CD4-positive, alpha-beta T cell treated with Interleukin-10 for 1 hour (primary cell): ENCODE measurements at places on chromosomes 6 and 20.

DNA sequence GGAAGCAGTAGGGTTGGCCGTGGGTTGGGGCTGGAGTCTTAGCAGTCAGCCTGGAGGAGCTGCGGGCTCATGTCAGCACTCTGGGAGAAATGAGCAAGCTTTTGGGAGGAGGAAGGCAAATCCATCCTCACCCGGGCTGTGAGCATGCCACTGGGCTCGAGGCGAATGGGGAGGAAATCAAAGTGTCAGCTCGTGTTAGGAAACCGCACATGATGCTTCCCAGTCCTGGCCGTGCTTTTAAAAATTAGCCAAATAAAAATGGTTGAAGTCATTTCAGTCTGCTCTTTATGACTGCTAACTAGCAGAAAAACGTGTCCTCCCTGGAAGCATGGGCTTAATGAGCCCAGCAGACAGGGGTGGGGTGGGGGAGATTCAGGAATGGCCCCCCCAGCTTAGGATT, 98.1 kb downstream of the NFATC2 start:
- no peak for DNase-seq

DNA sequence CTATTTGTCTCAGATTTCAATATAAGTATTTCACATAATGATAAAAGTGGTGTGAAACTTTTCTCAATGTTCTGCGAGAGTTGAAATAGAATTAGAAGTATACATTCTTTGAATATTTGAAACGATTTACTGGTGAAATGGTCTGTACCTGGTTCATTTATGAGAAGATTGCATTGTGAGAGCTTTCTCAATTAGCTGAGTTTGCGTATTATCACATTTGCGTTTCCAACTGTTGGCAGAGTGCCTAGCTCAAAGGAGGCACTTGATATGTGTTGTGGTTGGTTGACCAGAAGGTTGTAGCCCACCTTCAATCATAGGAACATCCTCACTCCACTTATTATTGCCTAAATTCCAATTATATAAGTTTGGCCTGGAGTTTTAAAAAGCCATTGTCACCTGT, 58.8 kb upstream of the EXOC2 start:
- DNase-seq: no peak

DNA sequence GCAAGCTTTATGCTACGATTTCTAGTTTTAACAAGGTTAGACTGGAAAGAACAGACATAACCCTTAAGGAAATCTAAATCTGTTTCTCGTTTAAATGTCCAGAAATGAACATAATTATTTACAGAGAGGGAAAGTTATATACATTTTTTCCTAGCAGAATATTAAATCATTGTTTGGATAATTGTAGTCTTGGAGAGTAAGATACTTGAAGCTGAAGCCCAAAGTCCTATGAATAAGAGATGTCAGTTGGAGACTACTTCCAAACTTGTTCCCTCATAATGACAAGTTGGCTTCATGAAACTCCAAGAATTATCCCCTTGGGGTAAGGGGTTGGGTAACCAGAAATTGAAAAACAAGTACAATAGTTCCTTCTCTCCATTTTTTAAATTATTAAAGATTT, 911.1 kb upstream of the MAN1A1 start:
- DNase-seq: no peak

DNA sequence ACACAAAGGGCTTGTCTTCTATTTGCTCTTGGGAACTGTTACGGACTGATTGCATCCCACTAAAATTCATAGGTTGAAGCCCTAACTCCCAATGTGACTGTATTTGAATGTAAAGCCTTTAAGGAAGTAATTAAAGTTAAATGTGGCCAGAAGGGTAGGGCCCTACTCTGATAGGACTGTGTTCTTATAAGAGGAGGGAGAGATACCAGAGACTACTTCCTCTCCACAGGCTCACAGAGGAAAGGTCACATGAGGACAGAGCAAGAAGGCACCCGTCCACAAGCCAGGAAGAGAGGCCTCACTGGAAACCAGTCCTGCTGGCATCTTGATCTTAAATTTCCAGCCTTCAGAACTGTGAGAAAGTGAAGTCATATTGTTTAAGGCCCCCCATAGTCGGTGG, 211.9 kb downstream of the CDH26 start:
- DNase-seq: no peak

- no peak for DNase-seq
These were observed 375.2 kb upstream of the MARCKS start for GRCh38 chr6:113481910-113482309.

- DNase-seq: no peak
These were observed 217.9 kb downstream of the PLCB4 start for GRCh38 chr20:9286501-9287461.

DNA sequence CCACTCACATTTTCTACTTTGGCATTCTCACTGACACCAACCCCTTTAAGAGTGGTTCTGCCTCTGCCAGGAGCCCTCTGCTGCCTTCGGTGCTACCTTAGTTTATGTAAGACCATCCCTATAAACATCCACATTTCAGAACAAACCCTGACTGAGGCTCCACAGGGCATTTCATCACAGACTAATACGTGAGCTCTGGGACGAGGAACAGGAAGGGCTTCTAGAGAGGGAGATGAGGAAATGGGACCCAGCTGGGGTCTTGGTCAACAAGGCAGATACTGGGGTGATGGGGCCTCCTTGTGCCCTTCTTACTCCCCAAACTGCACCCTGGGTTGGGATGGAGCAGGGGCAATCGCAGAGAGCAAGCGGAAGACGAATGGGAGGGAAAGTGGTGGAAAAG, 86.5 kb upstream of the FYN start:
- DNase-seq: no peak

GRCh38 chr6:9523462-9523861, 891.4 kb downstream of the TFAP2A start:
- no peak for DNase-seq

- peak; percentile 80 for DNase-seq
These were observed 61.5 kb upstream of the FNDC1 start for GRCh38 chr6:159107451-159108260.

- DNase-seq: peak; percentile 57
These were observed 75.4 kb upstream of the TMEM244 start for GRCh38 chr6:129936329-129937165.

DNA sequence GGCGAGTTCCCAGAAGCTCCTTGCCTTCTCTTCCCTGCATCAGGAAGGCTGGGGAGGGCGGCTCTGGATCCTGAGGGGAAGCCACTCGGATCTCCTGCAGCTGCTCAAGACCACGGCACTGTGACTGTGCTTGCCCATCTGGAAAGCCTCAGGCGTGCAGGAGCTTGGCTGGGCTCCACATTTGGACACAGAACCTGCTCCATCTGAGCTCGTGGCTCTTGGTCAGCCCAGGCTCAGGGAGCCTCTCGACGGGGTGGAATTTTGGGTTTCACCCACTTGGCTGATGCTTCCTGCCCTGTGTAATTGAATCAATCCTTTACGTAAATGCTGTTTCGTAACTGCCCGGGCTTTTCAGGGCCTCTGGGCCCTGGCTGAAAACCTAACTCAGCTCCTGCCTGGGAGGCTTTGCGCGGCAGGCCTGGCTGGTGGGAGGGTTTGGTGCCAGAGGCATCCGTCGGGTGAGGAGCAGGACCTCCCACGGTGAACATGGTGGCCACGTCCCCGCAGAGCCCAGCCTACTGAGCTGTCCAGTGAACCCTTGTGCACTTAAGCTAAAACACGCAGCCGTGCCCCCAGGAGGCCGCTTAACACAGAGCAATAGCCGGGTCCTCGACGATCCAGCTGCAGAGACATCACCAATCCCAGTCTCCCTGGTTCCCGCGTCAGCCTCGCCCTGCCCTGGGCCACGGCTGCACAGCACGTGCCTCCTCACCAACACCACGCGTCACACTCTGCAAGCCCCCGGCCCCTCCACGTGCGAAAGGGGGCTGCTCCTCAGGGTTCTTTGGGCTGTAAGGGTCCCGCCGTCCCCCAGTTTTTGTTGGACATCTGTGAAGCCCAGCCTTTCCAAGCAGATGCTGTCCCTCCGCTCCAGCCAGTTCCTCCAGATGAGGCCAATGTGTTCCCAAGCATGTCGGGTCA, 241.0 kb downstream of the DLL1 start:
- DNase-seq: no peak

GRCh38 chr6:119129968-119130484, 51.6 kb upstream of the FAM184A start:
- DNase-seq: no peak
